ENCODE measurements at places on chromosomes 3 and 15.

- DNase-seq, result no peak
These were observed 511.9 kb downstream of the GBE1 start for GRCh38 chr3:81249540-81250029.

DNA sequence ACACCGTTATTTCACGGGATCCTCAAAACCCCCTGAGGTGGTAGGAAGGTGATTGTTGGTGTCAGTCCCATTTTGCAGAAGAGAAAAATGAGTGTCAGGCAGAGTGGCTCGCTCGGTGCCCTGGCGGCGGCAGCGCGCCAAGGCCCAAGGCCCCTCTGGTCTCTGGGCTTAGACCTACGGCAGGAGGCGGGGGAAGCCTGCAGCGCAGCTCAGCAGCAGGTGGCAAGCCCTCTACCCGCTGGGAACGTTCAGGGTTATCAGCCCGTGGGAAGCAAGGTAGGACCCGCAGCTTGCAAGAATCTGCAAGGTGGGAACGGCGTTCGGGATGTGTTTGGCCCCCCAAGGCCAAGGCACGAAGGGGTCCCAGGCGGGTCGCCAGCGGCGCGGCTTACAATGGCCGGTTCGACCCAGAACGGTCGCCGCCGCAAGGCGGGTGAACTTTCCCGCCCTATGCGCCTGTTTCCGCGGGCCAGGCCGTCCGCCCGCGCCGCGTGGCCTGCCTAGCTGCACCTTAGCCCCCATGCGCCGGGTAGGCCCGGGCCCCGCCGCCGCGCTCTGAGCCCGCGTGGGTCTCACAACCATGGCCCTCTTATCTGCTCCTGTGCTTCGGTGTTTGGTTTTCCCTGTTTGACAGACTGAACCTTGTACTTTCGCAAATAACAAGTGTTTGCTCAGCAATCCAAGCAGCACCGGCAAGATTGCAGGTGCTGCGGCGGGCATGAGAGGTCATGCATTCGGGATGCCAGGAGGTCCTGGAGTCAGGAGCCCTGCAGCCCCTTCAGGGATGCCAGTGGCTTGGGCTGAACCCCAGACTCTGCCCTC is 39.7 kb downstream of the CCNL1 start:
- no peak for DNase-seq

GRCh38 chr3:171231361-171231760 is 204.8 kb upstream of the SLC2A2 start:
- DNase-seq, result no peak

GRCh38 chr3:44685128-44685800 is 27.2 kb upstream of the ZNF502 start:
- peak; percentile 20 for DNase-seq

DNA sequence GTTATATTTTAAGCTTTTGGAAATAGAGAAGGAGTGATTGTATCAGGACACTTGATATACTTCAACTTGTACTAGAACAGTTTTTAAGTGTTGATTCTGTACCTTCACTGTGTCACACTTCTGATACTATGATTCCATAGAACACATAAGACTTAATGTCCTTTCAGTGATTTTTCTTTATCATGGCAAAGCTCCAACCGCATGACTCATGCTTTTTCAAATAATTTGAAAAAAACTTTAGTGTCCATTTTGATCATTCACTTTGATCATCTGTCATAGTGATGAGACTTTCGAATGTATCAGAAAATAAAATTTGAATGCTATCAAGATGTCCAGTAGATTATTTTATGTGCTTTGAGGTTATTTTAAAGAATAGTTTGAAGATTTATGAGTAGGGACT is 32.0 kb downstream of the AP4E1 start:
- DNase-seq, result no peak

- DNase-seq, result no peak
These were observed 47.7 kb downstream of the MYO5A start for GRCh38 chr15:52480990-52481389.

DNA sequence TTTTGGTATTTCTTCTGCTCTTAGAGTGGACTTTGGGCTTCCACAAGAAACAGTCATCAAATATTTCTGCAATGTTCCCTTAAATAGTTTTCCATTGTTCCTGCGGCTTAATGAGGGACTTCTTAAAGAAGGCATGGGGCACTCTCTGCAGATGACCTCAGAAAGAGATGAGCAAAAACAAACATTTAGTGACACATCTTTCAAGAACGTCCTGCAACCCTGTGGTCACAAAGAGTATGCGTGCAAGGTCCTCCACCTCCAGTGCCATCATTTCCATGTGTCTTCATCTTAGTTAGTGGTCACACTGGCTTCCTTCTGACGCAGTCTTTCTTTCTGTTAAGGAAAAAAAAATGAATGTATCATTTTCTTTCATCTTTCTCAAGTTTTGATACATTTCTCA is 56.2 kb downstream of the GREM1 start:
- DNase-seq, result no peak

DNA sequence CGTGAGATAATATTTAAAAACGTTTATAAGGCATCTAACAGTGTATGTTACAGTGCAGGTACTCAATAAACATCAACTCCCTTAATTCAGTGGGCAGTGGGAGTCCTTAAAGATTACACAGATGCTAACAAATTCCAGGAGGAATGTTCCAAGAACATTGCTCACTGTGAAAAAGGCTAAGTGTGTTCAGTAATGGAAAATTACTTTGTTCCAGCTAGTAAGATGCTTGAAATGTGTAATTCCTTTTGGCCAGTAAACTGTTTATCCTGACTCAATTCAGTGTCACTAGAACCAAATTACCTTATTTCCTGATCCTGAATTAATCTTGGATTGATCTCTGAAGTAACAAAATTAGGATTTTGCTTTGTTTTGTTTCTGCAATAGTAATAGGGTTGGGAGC is 54.2 kb upstream of the SEMA6D start:
- DNase-seq, result no peak

GRCh38 chr3:139534992-139535879 is 4.3 kb downstream of the RBP1 start:
- DNase-seq, result no peak

DNA sequence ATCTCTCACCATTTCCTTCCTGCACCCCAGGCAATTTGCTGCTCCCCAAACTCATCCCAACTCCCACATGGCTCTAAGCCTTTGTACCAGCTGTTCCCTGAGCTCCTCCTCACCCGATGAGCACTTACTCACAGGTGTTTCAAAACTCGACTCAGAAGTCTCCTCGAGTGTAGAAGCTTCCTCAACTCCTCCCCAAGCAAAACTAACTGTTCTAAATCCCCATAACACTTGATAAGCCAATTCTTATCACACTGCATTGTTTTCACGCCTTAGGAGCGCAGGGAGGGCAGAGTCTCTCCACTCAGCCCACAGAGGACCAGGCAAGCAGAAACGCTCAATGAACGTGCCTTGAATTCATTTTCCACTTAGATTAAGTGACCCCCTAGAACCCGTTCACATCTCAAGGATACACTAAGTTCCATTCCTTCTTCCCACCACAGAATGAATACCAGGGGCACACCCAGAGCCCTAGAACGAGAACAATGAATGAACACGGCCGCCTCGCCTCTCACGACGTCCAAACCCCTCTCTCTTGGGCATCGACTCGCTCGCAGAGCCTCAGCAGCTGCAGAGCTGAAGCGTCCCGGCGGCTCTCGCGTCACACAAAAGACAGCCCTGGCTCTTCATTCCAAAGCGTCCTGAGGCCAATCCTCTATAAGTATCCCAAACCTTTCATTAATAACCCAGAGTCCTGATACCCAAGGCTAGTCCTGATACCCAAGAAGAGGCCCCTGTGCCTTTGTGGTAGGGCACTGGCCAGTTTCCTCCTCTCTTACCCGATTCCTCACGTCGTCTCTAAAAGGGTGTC is 1.1 kb downstream of the RAF1 start:
- peak; percentile 12 for DNase-seq

DNA sequence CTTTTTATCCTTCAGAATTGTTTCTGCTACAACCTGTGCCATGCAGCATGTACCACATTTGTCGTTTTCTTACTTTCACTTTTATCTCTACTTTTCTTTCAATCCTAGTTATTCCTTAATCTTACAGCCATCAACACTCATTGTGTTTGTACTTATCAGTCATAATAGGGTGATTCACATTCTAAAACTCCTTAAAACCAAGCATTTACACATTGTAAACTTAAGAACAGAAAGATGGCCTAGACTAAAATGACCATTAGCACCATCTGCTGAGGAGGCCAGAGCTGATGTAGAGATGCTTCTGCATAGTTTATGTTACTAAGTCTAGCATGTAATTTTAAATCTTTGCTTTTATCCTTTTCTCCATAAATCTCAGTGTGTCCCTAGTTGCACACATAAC is 25.5 kb downstream of the EIF2AK4 start:
- no peak for DNase-seq

Measured in stimulated activated effector memory CD8-positive, alpha-beta T cell treated with anti-CD3 and anti-CD28 coated beads, Interleukin-12 subunit alpha, Interleukin-12 subunit beta, amount 100 ng/mL, for 72 hours (primary cell).